Activated T-cell treated with anti-CD3 and anti-CD28 coated beads for 24 hours (primary cell): ENCODE measurements at places on chromosomes 3 and 15.

DNA sequence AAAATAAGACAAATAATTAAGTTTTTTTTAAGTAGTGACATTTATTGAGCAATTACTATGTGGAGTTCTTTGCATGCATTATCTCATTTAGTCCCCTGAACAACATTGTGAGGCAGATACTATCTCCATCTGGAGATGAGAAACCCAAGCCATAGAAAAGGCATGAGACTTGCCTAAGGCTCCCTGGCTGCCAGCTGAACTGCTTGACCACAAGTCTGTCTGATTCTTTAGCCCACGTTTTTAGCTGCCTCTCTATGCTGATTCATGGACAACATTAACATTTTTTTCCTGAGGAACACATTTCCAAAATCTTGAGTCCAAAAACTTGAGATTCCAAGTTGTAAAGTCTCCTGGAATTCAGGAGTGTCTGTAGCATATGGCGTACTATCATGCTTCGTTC is 263.6 kb upstream of the GOLGA6L4 start:
- DNase-seq: no peak

GRCh38 chr15:70788114-70789049 is 25.0 kb upstream of the UACA start:
- no peak for DNase-seq

DNA sequence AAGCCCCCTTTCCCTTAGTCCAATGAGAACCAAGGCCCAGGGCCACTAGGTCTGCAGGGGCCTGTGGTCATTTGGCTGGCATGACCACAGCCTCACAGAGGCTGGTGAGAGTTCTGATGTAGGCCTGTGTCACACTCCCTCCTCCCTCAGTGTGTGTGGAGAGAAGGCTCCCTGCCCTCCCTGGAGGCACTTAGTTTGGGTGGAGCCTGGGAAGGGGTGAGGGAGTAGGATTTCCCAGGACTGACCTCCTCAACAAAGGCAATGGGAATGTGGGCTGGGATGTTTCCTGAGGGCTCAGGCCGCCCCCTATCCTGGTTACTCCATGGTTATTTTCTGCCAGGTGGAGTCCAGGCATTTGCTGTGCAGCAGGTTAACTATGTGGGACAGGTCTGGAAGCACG is 7.6 kb downstream of the TEX264 start:
- DNase-seq: no peak

DNA sequence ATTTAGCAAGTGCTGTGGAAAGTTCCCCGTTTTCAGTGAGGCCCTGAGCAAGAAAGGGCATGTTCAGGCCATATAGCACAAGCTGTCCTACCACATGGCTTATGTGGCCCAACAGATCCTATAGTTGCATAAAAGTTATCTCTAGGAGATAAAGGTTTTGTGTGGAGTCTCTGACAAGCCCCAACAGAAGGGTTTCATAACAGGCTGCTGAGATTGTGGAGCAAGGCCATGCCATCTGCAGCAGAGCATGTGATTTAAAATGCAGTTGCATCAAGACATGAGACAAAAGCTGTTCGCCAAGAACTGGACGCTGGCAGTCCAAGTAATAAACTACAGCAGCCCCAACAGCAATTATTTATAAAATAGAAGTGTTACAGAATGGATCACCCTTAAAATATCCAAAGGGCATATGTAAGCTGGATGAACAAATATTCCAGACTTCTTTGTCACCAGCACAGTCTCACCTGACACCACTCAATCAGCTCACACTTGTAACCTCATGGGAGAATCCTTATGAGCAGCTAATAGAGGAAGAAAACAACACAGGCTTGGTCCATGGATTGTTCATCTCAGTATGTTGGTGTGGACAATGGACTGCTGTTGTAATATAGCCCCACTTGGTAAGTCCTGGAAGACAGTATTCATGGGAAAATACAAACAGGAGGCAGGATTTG is 14.4 kb upstream of the CLDN1 start:
- no peak for DNase-seq

- no peak for DNase-seq
Observed at GRCh38 chr3:117903226-117903625, 1131.4 kb downstream of the IGSF11 start.

- no peak for DNase-seq
Observed at GRCh38 chr3:184373422-184373821, 4.6 kb downstream of the THPO start.

DNA sequence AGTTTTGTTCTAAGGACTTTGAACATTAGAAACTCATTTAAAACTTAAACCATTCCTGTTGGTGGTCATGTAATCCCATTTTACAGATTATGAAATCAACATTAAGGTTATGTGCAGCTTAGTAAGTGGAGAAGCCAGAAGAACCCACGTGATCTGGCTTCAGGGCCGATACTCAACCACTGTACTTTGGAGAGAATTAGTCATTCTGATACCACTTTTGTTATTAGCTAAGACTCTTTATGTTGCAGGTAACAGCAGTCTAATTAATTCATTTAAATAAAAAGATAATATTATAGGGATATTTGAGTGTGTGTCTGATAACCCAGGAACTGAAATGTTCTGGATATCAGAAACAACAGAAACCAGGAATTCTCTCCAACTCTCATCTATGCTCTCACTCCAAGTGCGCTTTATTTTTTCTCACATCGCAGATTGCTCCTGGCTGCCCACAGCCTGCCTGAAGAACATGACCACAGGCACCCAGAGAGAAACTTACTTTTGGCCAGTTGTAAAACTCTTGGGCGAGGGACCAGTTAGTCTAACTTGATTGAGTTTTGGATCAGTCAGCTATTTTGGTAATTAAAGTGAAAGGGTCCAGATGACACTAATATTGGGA is 25.2 kb downstream of the UBE2E1 start:
- DNase-seq: no peak

- DNase-seq: no peak
Observed at GRCh38 chr3:152291649-152292066, 22.9 kb downstream of the MBNL1 start.

- no peak for DNase-seq
Observed at GRCh38 chr3:152491922-152492321, 223.2 kb downstream of the MBNL1 start.

GRCh38 chr3:29410220-29410619 is 129.3 kb downstream of the RBMS3 start:
- DNase-seq: no peak
